ELR (cell line): ENCODE measurements at places on chromosomes 1 and 21.

GRCh38 chr1:41673806-41674205, 189.3 kb upstream of the EDN2 start:
- DNase-seq, result no peak

DNA sequence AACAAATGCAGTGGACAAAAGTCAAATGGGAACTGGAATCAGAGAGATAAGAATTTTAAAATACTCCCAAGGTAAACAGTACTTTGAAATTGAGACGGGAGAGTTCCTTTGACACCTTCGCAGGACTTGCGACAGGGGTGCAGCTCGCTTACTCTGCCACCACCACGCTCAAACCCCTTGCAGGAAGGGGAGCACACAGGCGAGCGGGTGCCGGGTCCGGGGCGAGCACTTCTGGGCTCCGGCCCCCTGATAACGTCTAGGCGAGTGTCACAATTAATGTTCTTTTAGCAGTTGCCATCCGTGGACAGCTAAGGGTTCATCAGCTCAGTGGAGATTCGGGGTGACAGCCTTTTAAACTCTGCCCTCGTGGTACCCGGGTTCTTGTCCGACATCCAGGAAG, 37.4 kb downstream of the CLDN17 start:
- no peak for DNase-seq

- no peak for DNase-seq
Measured at GRCh38 chr1:12643079-12643478, 806 bp upstream of the AADACL4 start.

DNA sequence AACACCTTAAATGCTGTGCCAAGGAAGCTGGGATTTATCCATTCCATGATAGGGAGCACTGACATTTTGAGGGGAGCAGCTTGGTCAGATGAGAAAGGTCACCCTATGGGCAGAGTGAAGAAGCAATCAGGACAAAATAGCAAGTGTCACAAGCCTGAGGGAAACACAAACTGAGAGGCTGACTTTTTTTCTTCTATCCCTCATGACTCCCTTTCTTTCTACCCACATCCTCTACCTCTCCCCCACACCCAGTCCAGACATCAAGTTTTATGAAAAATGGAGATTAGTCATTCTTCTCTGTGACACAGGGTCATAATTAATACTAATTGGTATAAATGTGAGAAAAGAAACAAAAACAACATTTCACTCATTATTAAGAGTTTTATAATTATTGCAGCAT, 103.1 kb downstream of the SLC25A24 start:
- no peak for DNase-seq

- peak; percentile 61 for DNase-seq
Measured at GRCh38 chr21:33644383-33645074, 2.2 kb downstream of the ITSN1 start.

DNA sequence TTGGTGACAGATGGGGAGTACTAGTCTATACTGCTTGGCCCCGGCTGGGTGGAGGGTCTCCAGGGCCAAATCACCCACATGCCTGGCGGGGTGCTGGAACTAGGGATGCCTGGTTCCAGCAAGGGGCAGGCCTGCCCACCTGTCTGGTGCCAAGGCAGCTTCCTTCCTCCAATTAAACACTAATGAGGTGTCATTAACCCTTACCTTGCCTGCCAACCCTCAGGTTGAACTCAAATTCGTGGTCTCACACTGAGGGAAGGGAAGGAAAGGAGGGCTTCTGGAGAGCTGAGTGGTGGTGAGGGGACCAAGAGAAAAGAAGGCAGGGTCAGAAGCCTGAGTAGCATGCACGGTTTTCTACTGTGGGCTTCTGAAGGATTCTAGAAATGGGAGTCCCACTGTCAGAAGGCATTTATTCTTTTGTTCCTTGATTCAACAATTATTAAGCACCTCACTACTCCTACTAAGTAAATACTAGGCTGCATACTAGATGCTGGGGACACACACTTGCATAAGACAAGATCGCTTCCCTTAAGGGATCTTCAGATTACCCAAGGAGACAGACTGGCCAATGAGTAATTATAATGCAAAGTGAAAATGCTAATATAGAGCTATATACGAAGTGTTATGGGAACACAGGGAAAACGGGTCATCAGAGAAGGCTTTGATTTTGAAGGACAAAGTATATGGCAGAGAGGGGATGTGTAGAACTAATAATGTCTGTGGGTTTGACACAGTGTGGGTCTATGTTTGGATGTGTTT, 5.9 kb upstream of the EFNA3 start:
- no peak for DNase-seq

DNA sequence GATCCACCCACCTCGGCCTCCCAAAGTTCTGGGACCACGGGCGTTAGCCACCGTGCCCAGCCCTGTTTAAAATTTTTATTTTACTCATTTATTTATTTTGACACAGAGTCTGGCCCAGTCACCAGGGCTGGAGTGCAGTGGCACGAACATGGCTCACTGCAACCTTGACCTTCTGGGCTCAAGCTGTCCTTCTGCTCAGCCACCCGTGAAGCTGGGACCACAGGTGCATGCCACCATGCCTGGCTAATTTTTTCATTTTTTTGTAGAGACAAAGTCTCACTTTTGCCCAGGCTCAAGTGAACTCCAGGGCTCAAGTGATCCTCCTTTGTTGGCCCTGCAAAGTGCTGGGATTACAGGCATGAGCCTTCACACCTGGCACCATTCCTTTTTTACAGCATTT, 27.5 kb upstream of the DNAJC6 start:
- DNase-seq, result no peak

GRCh38 chr21:41217671-41218385, 49.9 kb downstream of the BACE2 start:
- DNase-seq, result no peak

DNA sequence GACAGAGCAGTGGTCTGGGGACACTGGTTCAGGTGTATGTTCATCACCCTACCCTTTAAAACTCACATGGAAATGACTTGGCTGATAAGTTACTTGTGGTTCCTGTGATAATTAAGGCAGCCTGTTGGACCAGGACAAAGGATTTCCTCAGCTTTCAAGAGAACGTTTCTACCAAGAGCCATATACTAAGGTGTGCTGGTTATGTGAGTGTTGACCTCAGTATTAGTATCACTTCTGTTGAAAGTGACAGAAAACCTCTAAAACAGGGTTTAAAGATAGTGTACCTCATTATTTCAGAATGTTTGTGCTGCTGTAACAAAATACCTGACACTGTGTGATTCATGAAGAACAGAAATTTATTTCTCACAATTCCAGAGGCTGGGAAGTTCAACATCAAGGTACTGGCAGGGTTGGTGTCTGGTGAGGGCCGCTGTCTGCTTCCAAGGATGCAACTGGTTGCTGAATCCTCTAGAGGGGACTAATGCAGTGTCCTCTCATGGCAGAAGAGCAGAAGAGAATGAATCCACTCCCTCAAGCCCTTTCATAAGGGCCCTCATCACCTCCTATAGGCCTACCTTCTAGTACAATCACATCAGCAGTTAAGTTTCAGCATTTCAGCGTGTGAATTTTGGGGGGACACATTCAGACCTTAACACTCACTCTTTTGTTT, 54.9 kb downstream of the UCK2 start:
- DNase-seq, result peak; percentile 19

- no peak for DNase-seq
Measured at GRCh38 chr21:31813862-31814261, 59.0 kb upstream of the HUNK start.

GRCh38 chr1:59691261-59691660, 123.5 kb upstream of the HOOK1 start:
- no peak for DNase-seq

GRCh38 chr1:83909687-83910086, 89.2 kb downstream of the TTLL7 start:
- DNase-seq, result no peak

GRCh38 chr1:244353551-244354091, 98.1 kb downstream of the ADSS2 start:
- peak; percentile 98 for DNase-seq

DNA sequence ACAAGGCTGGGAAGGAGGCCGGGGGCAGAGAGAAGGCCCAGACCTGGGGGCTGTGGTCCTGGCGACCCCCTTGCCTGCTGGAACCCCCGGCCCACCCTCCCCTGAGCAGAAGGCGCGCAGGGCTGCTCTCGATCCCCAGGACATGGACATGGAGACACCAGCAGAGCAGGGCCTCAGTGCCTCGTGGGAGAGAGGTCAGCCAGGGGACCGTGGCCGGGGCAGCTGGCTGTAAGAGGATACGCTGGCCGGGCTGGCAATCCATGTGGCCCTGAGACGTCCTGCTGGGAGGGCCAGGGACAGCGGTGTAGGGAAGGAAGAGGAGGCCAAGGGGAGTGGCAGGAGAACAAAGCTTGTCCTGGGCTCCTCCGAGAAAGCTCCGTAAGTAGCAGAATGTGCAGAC, 132.2 kb downstream of the CASZ1 start:
- no peak for DNase-seq

DNA sequence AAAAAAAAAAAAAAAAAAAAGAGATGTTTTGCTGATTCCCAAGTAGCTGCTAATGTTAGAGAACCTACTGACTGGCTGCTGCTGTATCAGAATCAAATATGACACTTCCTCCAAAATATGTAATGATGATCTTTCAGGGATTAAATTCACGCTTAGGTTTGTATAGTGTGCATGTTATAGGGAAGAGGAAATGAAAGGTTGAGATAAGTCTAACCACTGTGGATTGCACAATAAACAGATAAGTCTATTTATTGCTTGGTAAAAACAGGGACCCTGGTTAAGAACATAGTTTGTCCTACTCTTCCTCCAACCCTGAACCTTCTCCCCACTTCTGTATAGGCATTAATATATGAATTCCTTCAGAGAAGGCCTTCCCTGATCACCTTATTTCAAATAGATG, 13.2 kb downstream of the RC3H1 start:
- no peak for DNase-seq

DNA sequence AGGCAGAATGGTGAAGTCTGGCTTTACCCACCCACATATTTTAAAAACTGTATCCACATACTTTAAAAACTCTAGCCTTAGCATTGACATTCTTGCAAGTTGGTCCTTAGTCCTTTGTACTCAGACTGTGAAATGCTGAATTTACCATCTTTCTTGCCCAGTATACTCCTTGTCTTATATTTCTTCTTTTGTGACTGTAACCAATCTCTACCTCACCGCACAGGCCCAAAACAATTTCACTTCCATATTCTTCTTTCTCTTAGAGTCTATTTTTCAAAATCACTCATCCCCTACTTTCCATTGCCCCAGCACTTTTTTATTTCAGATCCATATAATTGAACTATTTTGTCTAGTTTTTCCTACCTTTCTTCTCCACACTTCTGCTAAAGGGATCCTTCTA, 892.4 kb upstream of the B3GALT2 start:
- DNase-seq, result no peak

GRCh38 chr1:60662486-60663044, 419.8 kb upstream of the NFIA start:
- no peak for DNase-seq

GRCh38 chr1:42228938-42229337, 64.4 kb upstream of the GUCA2A start:
- no peak for DNase-seq

DNA sequence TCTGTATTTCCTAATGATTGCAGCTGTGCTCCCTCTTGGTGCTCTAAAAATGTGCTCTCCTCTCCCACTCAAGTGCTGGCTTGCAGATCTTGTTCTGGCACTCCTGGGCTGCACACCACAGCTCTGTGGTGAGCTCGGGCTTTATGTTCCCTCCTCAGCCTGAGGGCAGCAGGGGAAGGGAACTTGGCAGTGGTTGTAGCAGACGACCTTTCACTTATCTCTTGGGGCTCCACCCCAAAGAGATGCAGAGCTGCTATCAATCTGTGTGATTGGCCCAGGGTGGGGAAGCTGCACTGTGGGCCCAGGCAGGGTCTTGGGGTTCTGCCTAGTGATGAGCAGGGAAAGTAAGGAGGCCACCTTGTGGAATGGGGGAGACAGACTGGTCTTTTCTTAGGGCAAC, 143.5 kb upstream of the GORAB start:
- no peak for DNase-seq

GRCh38 chr1:2594001-2594640, 7.5 kb downstream of the PRXL2B start:
- peak; percentile 19 for DNase-seq

DNA sequence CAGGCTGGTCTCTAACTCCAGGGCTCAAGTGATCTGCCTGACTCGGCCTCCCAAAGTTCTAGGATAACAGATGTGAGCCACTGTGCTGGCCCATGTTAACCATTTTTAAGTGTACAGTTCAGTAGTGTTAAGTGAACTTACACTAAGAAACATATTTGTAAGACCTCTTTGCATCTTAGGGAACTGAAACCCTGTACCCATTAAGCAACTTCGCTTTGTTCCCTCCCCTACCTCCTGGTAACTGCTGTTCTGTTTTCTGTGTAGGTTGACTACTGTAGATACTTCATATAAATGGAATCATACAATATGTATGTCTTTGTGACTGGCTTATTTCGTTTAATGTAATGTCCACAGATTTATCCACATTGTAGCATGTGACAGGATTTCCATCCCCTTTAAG, 11.0 kb downstream of the NUDC start:
- no peak for DNase-seq

- no peak for DNase-seq
Measured at GRCh38 chr1:83997631-83998030, 1.3 kb downstream of the TTLL7 start.

DNA sequence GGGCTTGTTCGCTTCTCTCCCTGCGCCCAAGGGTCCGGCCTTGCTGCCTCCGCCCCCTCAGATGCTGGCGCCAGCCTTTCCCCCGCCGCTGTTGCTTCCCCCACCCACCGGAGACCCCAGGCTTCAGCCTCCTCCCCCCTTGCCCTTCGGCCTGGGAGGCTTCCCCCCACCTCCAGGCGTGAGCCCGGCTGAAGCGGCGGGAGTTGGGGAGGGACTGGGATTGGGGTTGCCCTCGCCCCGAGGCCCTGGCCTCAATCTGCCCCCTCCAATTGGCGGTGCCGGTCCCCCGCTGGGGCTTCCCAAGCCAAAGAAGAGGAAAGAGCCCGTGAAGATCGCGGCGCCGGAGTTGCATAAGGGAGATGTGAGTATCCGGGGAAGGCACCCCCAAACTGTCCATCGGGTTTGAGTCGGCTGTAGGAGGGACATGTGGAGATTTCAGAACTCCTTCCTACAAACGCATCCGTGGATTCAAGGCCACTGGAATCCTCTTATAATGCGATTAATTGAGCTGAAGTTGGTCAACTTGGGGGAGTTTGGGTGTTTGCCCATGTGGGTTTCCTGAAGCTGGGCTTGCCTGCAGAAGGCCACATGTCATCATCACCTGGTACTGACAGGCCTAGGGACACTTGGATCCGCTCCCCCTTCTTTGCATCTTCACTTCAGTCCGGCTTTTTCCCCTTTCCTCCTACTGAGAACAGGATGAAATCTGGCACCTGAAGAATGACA, 707 bp downstream of the PRCC start:
- DNase-seq, result peak; percentile 51

GRCh38 chr1:27522432-27523336, 32.7 kb upstream of the WASF2 start:
- peak; percentile 28 for DNase-seq

GRCh38 chr21:23402929-23403520, 2204.3 kb downstream of the MRPL39 start:
- DNase-seq, result no peak

DNA sequence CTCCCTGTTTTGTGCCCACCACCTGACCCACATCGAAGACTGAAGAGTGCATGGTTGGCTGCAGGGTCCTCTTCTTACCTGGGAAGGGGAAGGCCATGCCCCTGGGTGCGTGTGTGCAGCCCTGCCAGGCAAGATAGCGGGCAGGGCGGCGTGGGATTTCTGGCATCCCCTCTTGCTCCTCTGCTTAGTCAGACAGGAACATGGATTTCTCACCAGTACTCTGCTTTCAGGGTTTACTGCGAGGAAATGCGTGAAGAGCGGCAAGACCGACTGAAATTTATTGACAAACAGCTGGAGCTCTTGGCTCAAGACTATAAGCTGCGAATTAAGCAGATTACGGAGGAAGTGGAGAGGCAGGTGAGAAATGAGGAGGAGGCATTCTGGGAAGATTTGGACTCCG, 15.5 kb upstream of the MIIP start:
- DNase-seq, result no peak
